SJSA1 (cell line): ENCODE measurements at places on chromosomes 2 and 18. TPM values are rescaled to one million over a fixed set of nuclear protein-coding genes. Genes with fewer than 3 reads are reported as not detected.

ASAP2 gene
- total RNA-seq, result 12.9 and 15.5 TPM in 2 replicates

- 0 out of 2 replicates have a peak, but pooled peaks cover 3% of the 10 kb centered on the region for H3K4me1 ChIP-seq
- no peak overlapping the region for H3K4me3 ChIP-seq
- DNase-seq, result no peak
Measured at GRCh38 chr2:58543442-58543841, 302.3 kb upstream of the FANCL start.

DNA sequence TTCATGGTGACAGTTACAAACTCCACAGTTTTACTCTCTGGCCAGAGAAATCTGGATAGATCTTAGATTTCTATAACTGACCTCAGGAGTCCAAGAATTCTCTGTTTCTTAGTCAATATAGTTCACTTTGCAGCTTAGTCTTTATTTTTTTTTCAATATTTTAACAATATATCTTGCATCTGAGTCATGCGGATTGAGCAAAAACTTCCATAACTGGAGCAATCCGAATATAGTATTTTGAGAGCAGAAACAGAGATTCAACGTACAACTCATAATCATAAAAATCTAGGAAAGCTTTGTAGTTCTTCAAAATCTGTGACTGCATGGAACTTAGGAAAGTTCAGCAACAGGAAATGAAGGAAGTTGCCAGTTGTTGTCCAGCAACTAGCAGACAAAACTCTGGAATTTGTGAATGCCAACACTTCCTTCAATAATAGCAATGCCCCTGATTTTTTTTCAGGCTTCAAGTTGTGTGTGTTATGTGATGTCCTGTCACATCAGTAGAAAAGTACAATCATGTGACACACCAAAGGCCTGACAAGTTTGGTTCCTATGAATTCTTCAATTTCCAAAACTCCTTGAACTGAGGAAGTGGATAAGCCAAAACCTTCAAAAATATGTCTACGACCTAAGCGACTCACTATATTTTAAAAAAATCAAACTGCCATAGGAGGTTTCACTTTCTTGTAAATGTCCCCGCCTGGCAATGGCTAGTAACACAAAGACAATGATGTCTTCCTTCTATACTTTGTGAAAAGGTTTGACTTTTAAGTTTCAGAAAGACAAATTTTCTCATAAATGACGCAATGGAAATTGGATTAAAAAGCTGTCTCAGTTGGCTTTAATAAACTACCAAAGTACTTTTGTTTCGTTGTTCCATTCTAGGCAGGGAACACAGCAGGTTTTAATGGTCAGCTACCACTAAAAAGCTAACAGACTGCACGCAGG is 510.6 kb downstream of the ERBB4 start:
- H3K4me3 ChIP-seq, result no peak overlapping the region
- no peaks in the 10 kb centered on the region for H3K36me3 ChIP-seq
- peaks cover 17% of the 10 kb centered on the region for H3K4me1 ChIP-seq

MC2R gene
- not detected in 2 replicates for total RNA-seq

DNA sequence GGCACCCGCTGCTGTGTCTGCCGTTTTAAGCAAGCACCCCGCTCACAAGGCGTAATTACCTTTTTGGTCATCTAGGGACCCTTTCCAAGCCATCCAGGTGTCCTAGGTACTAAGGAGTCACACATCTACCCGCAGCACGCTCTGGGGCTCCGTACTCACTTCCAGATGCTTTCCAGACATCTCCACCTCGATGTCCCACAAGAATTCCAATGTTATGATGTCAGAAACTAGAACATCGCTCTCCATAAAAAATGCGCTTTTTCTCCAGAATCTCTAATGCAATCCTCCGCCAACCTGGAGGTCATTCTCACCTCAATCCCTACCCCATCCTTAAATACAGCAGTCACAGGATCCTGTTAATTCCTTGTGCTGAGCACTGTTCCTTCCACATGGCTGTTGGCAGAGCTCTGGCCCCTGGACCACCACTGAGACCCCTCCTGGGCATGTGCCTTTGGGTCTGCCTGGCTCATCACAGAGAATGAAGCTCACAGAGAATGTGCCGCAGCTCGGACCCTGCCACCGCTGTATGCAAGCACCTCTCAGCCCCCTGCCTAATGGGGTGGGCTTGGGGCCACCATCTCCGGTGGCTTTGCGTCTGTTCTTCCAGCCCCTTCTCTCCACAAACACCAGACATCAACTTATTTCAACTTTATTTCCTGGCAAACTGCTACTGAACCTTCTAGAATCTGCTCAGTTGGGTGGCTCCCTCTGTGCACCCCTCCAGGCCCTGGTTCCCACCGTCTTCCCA is 4.6 kb upstream of the PXDN start:
- H3K4me3 ChIP-seq, result no peak overlapping the region
- H3K4me1 ChIP-seq, result peaks cover 50% of the 10 kb centered on the region
- H3K27me3 ChIP-seq, result no peaks in the 10 kb centered on the region; the same call in 1 of the 2 replicates
- H3K36me3 ChIP-seq, result no peaks in the 10 kb centered on the region
- DNase-seq, result no peak

GRCh38 chr2:182090486-182090885 is 104.8 kb downstream of the PPP1R1C start:
- no peak overlapping the region for H3K4me3 ChIP-seq
- no peak overlapping the region for H3K27ac ChIP-seq
- H3K4me1 ChIP-seq, result no peaks in the 10 kb centered on the region

GAL3ST2 gene
- total RNA-seq, result not detected in 2 replicates

- H3K4me3 ChIP-seq, result no peak overlapping the region
- no peaks in the 10 kb centered on the region for H3K36me3 ChIP-seq
- no peak for DNase-seq
Measured at GRCh38 chr2:217798743-217799562, 203.8 kb downstream of the TNS1 start.

ELAC1 gene
- 6.1 and 8.2 TPM in 2 replicates for total RNA-seq

ZNF385B gene
- total RNA-seq, result not detected in 2 replicates

- no peak overlapping the region for H3K27ac ChIP-seq
- no peaks in the 10 kb centered on the region for H3K4me1 ChIP-seq
- no peaks in the 10 kb centered on the region for H3K27me3 ChIP-seq
Measured at GRCh38 chr18:10537765-10538164, 11.9 kb downstream of the NAPG start.

DQX1 gene
- total RNA-seq, result not detected in 2 replicates

DNA sequence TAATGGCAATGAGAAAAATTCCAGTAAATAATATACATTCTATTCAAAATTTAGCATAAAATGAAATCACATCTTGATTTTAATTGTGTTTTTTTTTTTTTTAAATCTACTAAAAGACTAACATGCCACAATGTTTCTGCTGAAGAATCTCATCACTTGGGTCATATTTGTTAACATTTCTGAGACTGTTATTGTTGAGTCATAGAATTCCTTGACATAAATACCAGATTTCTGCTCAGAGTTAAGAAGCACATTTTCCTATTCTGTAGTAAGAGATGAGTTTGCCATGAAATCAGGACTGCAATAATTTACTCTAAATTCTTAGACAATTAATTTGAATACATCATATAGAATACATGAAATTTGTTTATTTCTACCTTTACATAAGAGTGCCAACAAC is 154.9 kb upstream of the KYNU start:
- H3K27ac ChIP-seq, result no peak overlapping the region
- H3K4me3 ChIP-seq, result no peak overlapping the region
- no peak for DNase-seq
- no peaks in the 10 kb centered on the region for H3K4me1 ChIP-seq

- DNase-seq, result no peak
- no peak overlapping the region for H3K4me3 ChIP-seq
- H3K4me1 ChIP-seq, result no peaks in the 10 kb centered on the region
- peaks cover 18% of the 10 kb centered on the region; the same call in 1 of the 2 replicates for H3K27me3 ChIP-seq
Measured at GRCh38 chr18:7388741-7389140, 157.9 kb downstream of the LRRC30 start.

TWIST2 gene
- 32.6 and 33.9 TPM in 2 replicates for total RNA-seq

PLB1 gene
- 4.5 and 4.6 TPM in 2 replicates for total RNA-seq

IFIH1 gene
- 2.7 and 2.8 TPM in 2 replicates for total RNA-seq

GRCh38 chr2:217086038-217086522 is 226.2 kb upstream of the TNP1 start:
- H3K27me3 ChIP-seq, result no peaks in the 10 kb centered on the region
- no peak overlapping the region for H3K4me3 ChIP-seq
- DNase-seq, result peak; percentile 87

- H3K36me3 ChIP-seq, result no peaks in the 10 kb centered on the region
- no peaks in the 10 kb centered on the region for H3K27me3 ChIP-seq
- peaks cover 4% of the 10 kb centered on the region; the same call in 1 of the 2 replicates for H3K4me1 ChIP-seq
- DNase-seq, result no peak
Measured at GRCh38 chr18:22831441-22831904, 101.7 kb upstream of the RBBP8 start.

DNA sequence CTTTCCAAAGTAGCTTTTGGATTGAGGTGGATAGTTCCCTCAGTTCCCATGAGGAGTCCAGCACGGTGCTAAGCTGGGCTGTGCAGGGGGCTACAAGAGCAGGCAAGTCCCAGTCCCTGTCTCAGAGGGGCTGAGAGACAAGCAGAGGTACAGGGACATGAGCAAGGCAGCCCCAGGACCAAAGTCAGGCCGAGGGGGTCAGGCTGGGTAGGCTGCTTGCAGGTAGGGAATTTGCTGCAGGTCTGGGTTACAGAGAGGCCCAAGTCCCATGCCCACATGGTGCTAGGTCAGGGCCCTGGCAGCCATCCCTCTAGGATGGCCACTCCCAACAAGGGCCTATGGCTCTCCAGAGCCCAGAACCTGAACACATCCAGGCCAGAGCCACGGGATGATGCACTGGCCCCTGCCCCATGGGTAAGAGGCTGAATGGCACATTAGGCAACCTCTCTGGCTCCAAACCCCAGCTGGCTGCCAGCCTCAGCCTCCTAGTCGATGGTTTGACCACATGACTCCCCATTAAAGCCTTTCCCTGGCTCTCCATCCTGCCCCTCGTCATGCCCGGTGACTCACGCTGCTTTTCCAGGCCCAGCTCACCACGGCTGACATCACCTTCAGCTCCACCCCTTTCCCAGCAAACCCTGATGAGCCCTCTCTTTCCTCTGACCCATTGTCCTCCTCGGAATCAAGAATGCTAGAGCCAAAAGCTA is 83.7 kb downstream of the SDC1 start:
- H3K27ac ChIP-seq, result peak overlapping the region; percentile 57
- no peaks in the 10 kb centered on the region for H3K36me3 ChIP-seq
- H3K4me1 ChIP-seq, result peaks cover 28% of the 10 kb centered on the region
- no peak overlapping the region for H3K4me3 ChIP-seq

GRCh38 chr2:242056785-242057184 is 187.3 kb downstream of the RTP5 start:
- H3K36me3 ChIP-seq, result no peaks in the 10 kb centered on the region
- no peak overlapping the region for H3K27ac ChIP-seq
- no peak overlapping the region for H3K4me3 ChIP-seq
- H3K27me3 ChIP-seq, result 0 out of 2 replicates have a peak, but pooled peaks cover 5% of the 10 kb centered on the region
- H3K4me1 ChIP-seq, result peaks cover 7% of the 10 kb centered on the region

SCYGR2 gene
- total RNA-seq, result not detected in 2 replicates

REG1B gene
- not detected in 2 replicates for total RNA-seq

CHRNG gene
- not detected in 2 replicates for total RNA-seq

ERMN gene
- total RNA-seq, result not detected in 2 replicates

ADD2 gene
- not detected in 2 replicates for total RNA-seq

DNA sequence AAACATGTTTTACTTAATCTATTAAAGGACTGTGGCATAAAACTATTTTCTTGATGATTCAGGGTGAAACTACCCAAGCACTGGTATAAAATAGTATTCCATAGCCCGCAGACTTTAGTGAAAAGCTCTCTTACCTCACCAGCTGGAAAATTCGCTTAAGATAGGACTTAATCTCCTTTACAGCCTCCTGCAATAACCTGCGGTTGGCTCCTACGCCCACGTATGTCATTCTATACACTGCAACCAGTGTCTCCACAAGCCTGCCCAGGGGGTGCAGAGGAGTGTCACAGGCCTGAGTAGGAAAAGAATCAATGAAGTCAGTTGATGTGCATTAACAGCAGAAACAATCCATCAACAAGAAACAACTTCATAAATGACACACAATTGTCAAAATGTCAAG is 11.3 kb upstream of the MPP4 start:
- H3K27me3 ChIP-seq, result no peaks in the 10 kb centered on the region
- no peak overlapping the region for H3K4me3 ChIP-seq
- DNase-seq, result no peak
- H3K4me1 ChIP-seq, result no peaks in the 10 kb centered on the region
- H3K36me3 ChIP-seq, result peaks cover 58% of the 10 kb centered on the region

TOGARAM2 gene
- 0.03 TPM in 1 of 2 replicates, not detected in the other for total RNA-seq
